ENCODE measurements at places on chromosomes 2 and 18.
A peak's percentile ranks its signal among the peaks of the same experiment; 100 is the strongest.

- DNase-seq = no peak
Measured at GRCh38 chr2:118634876-118635275, 212.6 kb downstream of the EN1 start.

DNA sequence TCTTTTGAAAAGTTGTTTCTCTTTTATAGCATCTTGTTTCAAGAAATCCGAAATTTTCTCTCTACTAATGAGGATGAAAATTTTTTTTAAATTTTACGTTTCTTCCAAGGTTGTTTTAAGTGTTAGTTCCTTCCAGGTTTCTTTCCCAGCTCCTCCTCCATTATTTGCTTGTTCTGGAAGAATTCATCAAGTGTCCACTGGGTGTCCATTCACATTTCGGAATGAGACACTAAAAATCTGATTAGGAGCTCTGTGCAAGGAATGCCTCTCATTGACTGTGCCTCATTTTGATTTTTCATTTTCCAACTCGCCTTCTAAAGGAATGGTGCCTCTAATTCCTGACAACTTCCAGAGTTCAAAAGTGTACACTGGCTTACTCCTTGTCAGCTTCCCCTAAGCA is 6.1 kb downstream of the SP100 start:
- no peak for DNase-seq

DNA sequence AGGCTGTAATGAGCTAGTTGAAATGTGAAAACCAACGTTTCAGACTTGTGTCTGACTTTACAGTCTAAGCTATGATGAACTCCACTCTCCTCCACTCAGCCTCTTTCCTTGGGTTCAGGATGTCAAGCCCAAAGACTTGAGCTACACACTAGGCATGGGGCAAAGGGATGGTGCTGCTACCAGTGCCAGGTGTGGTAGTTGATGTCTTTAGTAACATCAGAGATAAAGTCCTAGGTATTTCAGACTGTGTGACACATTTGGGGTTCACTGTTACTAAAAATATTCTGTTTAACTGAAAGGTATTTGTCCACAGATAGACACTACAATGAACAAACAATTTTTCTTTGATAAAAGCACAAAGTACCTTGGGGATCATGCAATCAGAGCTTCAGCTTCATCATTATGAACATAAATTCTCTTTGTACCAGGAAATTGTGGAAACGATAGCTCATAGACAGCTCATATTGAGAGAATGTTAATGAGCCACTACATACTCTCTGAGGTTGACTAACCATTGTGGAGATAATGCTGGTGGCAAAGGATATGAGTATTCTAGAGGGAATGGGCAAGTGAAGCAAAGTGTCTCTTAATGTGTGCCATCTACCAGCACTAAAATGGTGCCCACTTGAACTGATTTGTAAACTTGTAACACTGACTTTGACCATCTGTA is 253.7 kb upstream of the THUMPD2 start:
- no peak for DNase-seq

DNA sequence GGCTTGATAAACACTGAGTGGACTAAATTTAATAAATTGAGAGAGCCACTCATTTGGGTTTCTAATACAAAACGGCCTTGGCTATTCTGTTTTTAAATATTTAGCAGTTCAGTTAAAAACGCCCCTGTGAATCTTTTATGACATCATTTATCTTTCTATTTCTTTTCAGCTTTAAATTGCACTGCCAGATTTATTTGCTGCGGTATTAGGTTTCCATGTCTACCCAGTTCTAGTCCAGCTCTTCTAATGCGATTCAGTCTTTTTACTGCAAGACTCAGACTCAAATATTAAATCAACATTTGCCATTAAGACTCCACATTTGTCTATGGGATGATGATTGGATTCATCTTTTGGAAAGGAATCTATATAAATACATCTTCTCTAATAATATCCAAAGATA is 2174.3 kb upstream of the PIK3C3 start:
- DNase-seq = no peak

DNA sequence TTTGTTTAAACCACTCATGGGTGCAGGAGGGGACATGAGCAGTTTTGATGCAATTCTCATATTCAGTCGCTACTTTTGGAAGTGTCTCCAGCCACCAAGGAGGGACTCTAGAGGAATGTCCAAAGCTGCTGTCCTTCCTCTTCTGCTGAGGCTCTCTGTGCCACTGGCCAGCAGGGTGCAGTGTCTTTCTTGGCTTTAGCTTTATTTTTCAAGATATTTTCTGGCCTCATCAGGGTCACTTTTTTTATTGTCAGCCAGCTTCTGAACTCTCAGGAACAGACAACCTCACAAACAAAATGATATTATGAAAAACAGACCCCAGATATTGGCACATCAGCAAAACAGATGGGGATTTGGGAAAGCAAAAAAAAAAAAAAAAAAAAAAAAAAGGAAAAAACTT is 289.3 kb upstream of the ZSWIM2 start:
- DNase-seq = peak; percentile 14

DNA sequence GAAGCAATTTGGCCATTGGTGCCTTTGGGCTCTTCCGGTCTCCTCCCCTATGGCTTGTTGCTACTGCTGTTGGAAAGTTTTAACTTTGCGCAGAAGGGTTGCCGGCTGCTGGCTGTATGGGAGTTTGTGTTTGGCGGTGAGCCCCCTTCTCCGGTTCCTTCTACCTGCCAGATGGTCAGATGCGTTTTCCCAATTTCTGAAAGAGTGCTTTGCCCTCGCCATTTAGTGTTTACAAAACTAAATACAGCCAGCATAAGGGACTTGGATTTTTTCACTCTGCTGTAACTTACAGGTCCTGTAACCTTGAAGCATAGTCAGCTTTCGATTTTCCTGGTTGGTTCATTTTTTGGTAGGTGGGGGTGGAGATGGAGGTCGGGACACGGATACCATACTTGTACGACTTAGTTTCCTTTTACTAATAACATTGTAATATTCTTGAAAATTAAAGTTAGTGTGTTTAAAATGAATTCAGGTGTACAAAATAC is 604 bp downstream of the COQ10B start:
- DNase-seq = no peak

GRCh38 chr2:165795011-165795410 is 964 bp upstream of the GALNT3 start:
- no peak for DNase-seq

DNA sequence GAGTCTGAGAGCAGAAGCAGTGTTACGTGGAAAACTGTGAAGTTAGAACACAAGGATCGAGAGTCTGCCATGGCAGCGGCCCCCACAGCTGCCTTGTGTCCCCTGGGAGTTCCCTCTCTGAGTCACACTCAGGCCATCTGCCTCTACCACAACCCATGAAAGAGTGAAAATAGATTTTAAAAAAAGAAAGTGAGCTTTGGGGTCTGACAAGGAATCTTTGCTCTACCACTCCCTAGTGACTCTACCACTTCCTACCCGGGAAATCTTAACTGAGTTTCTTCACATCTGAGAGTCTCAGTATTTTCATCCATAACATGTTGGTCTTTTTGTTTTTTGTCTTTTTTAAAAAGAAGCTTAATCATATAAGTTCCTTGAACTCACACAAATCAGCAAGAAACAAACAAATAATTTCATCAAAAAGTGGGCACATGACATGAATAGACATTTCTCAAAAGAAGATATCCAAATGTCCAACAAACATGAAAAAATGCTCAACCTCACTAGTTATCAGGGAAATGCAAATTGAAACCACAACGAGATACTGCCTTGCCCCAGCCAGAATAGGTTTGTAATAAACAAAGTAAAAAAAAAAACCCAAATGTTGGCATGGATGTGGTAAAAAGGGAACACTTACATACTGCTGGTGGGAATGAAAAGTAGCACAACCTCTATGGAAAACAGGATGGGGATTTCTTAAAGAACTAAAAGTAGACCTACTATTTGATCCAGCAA is 2.4 kb upstream of the MSGN1 start:
- no peak for DNase-seq

DNA sequence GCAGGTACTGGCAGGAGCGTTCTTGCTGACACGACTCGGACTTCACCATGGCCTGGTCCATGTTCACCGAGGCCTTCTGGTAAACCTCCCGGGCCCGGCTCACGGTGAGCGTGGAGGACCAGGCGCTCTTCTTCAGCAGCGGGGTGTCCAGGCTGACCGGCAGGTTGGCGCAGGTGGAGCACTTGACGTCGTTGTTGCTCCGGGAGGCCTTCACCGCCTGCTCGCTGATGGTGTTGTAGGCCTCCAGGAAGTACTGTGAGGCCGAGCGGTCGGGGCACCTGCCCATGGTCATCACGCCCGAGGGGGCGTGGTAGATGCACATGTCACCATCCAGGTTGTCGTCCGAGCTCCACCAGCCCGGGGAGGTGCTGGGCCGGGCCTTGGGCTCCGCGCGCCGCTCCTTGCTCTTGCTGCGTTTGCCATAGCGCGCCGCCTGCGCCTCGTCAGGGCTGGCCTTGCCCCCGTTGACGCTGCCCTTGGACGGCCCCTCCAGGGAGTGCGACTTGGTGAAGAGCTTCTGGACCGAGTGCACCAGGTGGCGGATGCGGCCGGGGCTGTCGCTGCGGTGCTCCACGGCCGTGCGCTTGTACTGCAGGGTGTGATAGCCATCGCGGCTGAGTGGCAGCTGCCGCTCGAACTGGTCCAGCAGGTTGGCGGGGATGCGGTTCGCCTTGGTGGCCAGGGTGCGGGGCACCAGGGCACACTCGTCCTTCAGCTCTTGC is 429.3 kb downstream of the TGIF1 start:
- DNase-seq = no peak

DNA sequence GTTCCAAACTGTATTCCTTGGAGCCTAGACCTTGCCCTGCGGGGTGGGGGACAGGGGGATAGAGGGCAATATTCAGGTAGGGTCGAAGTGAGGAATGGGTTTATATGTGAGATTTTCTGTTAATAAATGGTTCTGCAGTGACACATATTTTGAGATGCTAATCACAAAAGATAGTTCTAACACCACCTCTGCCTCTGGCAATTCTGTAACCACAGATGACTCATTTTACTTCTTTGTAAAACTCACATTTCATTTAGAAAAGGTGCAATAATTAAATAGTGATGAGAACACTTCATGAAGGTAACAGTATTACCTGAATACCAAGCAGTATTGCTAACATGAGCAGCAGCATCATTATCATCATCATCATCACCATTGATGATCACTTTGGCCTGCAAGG is 306.6 kb downstream of the SUCLG1 start:
- no peak for DNase-seq

DNA sequence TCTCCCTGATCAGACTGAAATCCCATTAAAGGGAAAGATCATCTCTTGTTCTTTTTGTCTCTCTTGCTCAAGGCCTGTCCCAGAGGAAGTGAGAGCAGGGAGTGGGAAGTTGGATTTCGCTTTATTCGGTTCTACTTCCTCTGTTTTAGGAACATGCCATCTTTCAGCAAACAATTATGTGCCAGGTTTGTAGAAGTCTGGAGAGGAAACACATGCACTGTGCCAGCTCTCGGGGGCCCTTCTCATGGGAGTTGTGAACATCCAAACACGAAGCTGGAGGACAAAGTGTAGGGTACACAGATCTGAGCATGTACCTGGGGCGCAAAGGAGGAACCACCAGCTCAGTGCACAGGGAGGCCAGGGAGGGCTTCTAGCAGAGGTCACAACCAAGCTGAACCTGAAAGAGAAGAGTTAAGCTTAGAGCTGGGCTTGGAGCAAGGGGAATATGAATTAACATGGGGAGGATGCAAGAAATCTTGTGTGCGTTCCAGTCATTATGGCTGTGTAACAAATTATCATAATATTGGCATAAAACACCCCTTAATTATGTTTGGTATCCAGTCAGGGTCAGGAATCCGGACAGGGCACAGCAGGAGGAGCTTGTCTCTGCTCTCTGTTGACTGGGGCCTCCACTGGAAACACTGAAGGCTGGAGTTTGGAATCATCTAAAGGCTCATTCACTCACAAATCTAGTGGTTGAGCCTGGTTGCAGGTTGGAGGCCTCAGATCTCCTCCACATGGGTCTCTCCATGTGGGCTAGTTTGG is 128.6 kb downstream of the ZFP36L2 start:
- DNase-seq = no peak

DNA sequence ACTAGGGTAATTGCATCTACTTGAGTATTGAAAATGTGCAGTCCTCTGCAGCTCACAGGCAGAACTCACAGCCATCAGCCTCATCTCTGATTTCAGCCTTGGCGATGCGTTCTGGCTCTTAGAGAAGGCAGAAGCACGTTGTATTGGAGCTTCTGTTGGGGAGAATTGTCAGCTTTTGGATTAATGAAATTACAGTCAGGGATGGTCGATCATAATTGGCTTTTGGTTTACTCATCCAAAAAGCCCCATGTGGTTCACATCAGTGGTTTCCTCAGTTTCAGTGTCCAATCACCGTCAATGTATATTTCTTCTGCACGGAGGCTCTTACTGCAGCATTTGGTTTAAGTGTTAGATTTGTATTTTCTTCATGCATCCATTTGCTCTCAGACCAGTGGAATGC is 218.5 kb upstream of the SOX11 start:
- no peak for DNase-seq

GRCh38 chr2:62934517-62934916 is 116.1 kb upstream of the OTX1 start:
- no peak for DNase-seq

DNA sequence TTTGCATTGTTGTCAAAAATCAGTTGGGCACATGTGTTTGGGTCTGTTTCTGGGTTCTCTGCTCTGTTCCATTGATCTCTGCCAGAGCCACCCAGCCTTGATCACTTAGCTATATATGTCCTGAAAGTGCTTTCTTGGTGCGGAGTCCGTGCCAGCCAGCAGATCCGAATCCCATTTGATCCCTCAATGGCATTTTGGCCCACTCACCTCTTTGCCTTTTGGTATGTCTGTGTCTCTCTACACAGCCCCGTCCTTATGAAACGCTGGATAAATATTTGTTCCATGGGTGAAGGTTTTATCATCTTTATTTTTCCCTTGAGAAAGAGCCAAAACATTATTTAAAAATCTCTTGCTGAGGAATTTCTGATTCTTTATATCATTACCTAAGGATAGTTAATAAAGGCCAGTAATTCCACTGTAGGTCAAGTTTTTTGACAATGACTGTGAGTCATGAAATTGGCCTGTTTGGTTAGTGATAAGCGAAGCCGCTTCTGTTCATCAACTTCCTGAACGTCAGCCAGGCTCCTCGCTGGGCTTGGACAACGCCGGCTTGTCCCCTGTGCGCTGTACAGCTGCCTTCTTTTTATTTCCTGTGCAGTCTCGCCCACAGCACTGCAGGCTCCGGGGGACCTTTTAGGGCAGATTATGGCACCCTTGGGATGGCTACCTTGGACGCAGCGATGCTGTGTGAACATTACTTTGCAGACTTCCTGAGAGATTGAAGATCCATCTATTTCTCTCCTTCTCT is 24.9 kb downstream of the MTCL1 start:
- DNase-seq = peak; percentile 88

GRCh38 chr18:2657788-2658458 is 2.4 kb downstream of the SMCHD1 start:
- DNase-seq = no peak

GRCh38 chr2:199685669-199686068 is 165.3 kb downstream of the FTCDNL1 start:
- no peak for DNase-seq

DNA sequence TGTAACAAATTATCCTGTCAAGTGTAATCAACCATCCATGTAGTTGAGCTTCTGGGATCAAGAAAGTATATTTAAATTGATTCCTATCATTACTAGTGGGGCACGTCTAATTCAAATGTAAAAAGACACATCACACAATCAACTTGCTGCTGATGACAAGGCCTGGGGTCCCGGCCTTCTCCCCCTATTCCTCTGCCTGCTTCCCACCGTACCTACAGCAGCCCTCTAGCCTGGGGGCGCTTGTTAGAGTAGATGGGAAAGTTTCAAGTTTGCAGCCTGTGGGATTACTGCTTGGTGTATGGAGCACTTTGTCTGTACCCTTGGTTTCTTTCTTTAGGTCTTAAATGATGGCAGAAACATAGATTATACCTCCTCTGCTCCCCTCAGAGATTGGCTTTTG is 333.3 kb upstream of the KYNU start:
- DNase-seq = no peak
